Activated CD8-positive, alpha-beta memory T cell treated with anti-CD3 and anti-CD28 coated beads, Interleukin-2, amount 10 ng/mL, durations not matched to agents 7 days and 5 days (primary cell): ENCODE measurements at places on chromosomes 2 and 18.

DNA sequence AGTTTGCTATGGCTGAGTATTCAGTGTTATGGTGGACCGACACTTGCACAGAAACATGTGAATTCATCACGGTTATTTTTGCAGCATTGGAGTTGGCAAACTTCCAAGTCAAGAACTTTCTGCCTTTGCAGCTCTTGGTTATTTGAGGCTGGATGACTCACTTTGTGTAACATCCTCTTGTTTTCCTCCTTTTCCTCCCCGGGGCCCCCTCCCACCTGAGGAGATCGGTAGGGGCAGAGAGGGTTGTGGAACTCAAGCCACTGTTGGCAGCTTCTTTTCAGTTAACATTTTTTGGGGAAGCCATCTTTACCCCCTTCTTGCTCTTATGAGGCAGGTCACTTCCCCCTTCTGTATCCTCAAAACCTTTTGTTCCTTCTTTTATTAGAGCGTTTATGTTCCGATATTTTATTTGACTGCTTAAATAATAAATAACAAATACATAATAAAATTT is 48.6 kb downstream of the DDX1 start:
- DNase-seq: no peak

DNA sequence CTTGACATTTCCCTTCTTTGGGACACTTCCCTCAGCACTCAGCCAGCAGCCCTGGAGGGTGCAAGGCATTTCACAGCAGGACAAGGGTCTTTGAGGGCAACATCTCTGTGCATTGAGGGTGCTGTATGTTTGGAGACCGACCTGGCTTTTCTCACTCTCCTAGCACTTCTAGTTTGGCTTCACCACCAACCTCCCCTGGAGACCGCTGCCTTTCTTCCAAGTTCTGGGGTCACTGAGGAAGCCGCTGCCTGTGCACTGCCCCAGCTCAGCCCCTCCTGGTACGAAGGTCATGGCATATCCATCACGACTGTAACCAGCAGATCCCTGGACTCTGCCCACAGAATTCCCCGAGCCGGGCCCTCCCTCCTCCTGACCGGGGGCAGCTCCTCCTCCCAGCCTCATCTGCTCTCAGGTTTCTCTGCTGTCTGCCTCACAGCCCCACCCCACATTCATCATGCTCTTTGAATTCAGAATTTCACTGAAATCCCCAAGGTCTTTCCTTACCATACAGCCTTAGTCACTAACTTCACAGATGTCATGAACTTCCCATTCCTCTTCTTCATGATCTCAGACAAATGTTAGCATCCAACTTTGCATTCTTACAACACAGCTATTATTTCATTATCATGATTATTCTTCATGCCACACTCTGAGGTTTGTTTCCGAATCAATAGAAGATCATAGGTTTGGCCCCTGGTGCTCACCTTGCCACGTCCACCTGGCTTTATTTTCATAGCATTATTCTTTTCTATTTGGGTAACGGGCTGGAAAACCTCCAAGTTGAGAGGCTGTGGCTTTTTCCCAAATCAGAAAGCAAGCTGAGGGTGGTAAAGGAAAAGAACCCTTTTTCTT is 113.0 kb upstream of the COPS8 start:
- peak; percentile 31 for DNase-seq

GRCh38 chr18:23284629-23285028 is 149.3 kb downstream of the CABLES1 start:
- no peak for DNase-seq

DNA sequence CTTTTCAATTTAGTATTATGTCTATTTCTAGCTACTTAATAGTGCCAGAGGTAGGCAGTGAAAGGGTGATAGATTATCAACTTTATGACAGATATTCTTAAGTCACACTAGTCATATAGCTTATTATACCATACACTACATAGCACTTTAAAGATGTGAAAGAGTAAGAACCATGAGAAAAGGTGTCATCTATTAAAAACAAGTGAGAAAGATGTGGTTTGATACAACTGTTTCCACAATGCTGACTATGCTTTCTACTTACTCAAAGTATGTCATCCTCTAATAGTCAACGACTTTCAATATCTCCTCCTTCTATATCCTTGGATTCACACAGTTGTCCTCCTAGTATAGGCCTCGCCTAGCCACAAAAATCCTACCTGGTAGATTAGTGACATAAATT is 132.9 kb upstream of the WDSUB1 start:
- DNase-seq: no peak
